ENCODE measurements at places on chromosomes 1 and 21.

GRCh38 chr1:236066054-236066453, 1.2 kb upstream of the NID1 start:
- DNase-seq: no peak

GRCh38 chr1:151156515-151156819, at the start of gene TNFAIP8L2:
TSS of gene TNFAIP8L2 (plus strand) at chr1:151156649. CDS start at chr1:151158698, 2,049 bp downstream.
- peak; percentile 74 for DNase-seq

- no peak for DNase-seq
These were observed 69.6 kb downstream of the SIM2 start for GRCh38 chr21:36768496-36768895.

GRCh38 chr1:83776913-83777757, 221.8 kb downstream of the TTLL7 start:
- no peak for DNase-seq

- DNase-seq: no peak
These were observed 3.4 kb upstream of the GRIK3 start for GRCh38 chr1:37037690-37038089.

GRCh38 chr1:180261524-180262155, 31.6 kb downstream of the LHX4 start:
- no peak for DNase-seq

- DNase-seq: no peak
These were observed 94.1 kb downstream of the SIK1 start for GRCh38 chr21:43332861-43333297.

Data from common myeloid progenitor, CD34-positive (primary cell).